ENCODE measurements at places on chromosomes 2 and 18.

GRCh38 chr2:158009399-158009798, 92.3 kb upstream of the UPP2 start:
- no peak for DNase-seq

- DNase-seq: no peak
These were observed 621 bp downstream of the TXNL1 start for GRCh38 chr18:56637711-56638231.

DNA sequence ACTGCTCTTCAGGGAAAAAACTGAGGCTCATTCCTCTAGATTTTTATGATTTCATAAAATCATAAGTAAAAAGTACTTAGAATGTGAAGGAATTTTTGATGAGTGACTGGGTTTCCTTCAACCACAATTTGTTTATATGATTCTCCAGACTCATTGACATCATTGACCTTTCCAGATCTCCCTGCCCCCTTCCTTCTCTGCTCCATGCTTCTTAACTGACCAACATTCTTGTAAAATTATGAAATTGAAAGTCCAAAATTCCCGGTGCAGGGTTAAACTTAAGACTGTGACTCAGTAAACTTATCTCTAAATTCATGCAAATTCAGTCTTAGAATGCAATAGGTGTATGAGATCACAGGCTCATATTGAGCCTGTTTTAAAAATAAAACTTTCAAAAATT, 648.9 kb downstream of the TDRD15 start:
- DNase-seq: no peak

DNA sequence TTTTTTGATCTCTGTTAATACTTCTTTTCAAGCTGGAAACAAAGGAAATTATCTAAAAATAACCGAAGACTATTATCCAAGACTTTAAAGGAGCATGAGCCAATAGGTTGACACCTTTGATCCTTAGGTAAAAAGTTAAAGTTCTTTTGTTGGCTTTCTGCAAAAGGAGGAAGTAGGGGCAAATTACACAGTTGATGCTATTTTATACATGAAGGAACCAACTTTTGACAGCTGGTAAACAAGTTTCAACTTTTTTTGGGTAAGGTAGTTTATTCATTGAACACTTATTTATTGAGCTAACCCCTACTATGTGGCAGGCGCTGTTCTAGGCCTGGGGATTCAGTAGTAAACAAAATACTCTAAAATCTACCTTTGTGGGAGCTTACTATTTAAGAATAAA, 66.6 kb upstream of the ZEB2 start:
- DNase-seq: no peak

DNA sequence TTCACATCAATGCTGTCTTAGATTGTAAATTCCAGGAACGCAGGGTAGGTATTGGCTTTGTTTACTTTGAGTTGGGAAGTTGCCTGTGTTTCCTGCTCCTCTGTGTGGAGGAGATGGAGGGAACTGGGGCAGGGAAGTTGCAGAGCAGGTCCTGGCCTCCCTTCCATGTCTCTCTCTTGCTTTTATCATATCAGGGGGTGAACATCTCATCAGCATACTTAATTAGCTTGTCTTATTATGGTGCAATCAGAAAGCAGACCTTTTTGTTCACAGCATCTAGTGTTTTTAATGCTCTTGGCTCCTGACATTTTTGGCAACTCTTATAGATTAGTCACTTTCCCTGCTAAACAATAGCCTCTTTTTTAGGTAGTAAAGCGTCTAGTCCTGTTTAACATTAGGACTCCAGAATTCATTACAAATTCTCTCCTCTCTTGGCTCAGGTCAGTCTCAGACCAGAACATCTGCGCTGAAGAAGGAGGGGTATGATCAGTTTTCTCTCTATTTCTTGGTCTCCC, 11.5 kb upstream of the DIPK1C start:
- DNase-seq: no peak

GRCh38 chr2:123840574-123840973, 184.5 kb upstream of the CNTNAP5 start:
- DNase-seq: no peak

DNA sequence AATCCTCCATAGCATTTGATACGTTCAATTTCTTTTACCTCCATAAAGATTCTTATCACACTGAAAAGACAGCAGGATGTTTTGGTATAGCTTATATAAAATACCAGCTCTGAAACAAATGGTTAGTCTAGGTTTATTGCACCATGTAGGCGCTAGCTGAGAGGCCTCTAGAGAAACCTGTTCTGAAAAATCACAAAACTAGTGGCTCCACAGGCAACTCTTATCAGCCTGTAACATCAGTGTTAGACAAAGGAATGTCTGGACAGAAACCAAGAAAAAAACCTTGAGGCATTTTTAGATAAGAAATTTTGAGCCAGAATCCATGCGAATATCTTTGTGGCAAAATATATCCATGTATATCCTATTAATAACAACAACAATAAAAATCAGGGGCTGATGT, 440.4 kb upstream of the MAP2 start:
- DNase-seq: no peak

- DNase-seq: no peak
These were observed 47.7 kb downstream of the OSBPL6 start for GRCh38 chr2:178241844-178242551.

- no peak for DNase-seq
These were observed 75.2 kb downstream of the CABLES1 start for GRCh38 chr18:23210526-23210925.

DNA sequence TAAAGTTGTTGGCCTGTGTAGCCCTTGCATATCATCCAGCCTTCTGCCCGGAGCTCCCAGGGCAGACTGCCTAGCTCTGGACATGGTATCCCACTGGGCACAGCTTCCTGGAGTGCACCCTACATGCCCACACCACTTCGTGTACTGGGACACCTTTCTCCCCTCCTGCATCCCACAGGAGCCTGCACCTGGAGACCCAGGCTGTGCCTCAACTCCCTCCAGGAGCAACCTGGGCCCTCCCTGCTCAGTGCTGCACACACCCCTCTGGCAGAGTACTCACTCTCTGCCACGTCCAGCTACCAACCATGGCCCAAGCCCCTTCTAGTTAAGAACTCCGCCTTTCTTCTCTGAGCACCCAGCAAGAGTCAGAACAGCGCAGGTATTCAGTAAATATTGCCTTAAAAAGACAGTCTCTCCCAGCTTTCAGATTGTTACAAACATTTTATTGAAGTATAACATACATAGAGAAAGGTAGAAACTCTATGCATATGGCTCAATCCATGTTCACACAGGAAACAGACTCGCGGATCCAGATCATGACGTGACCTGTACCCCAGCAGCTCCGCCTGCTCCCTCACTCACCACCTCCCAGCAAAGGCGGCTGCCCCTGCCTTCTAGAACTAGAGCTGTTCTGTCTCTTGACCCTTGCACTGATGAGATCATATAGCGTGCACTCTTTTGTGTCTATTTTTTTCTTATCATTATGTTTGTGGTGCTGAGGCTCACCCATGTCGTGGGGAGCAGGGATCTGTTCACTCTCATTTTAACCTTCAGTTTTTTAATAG, 98.4 kb upstream of the MYCN start:
- DNase-seq: no peak

- no peak for DNase-seq
These were observed 7.8 kb upstream of the ETAA1 start for GRCh38 chr2:67389286-67389685.

DNA sequence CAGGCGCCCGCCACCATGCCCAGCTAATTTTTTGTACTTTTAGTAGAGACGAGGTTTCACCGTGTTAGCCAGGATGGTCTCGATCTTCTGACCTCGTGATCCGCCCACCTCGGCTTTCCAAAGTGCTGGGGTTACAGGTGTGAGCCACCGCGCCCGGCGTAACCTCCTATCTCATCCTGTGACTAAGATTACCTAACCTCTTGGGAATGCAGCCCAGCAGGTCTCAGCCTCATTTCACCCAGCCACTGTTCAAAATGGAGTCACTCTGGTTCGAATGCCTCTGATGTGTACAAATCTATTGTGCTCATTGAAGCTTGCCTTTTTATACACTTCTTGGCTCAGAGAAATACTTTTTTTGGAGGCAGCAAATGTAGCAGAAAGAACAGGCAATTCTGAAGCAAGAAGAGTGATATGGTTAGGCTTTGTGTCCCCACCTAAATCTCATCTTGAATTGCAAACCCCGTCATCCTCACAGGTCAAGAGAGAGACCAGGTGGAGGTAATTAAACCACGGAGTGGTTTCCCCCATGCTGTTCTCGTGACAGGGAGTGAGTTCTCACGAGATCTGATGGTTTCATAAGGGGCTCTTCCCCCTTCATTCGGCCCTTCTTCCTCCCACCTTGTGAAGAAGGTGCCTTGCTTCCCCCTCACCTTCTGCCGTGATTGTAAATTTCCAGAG, 60.6 kb downstream of the SLC4A3 start:
- no peak for DNase-seq

DNA sequence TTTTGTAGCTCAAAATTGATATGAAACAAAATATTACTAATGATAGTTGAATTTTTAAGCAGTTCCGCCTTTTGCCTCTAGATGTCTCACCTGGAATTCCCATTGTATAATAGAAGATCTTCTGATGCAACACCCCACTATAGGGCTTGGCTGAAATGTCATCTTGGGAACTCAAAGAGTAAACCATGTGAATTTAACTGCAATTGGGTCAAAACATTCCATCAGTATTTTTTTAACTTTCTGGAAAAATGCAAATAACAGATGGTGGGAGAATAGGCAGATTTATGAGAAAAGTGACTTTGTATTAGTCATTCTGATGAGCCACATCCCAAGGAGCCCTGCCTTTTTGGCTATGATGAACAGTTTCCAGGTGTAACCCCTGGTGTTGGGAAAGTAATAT, 489.9 kb downstream of the NYAP2 start:
- no peak for DNase-seq

GRCh38 chr2:84906900-84907714, 1.7 kb downstream of the TMSB10 start:
- peak; percentile 28 for DNase-seq

GRCh38 chr2:126932529-126932928, 33.8 kb downstream of the TEX51 start:
- no peak for DNase-seq

DNA sequence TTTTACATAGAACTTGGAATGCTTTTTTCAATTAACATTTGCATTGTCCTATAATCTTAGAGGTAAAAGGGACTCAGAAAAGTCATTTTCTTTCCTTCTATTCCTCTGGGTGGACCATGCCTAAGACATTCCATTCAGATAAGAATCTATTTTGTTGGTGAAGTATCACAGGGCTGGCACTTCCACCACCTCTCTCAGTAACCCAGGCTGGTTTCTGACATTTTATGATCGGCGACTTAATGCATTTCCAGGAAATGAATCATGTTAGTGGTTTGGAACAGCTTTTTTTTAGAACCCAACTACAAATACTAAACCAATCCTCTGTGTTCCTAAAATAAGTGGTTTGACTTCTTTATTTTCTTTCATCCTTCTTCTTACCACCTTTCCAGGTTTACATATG, 27.0 kb downstream of the GAD1 start:
- DNase-seq: no peak

- no peak for DNase-seq
These were observed at the start of gene SIX2 for GRCh38 chr2:45009303-45009927. SIX2 (minus strand) TSS chr2:45009452; CDS start chr2:45009110, 342 bp downstream.

DNA sequence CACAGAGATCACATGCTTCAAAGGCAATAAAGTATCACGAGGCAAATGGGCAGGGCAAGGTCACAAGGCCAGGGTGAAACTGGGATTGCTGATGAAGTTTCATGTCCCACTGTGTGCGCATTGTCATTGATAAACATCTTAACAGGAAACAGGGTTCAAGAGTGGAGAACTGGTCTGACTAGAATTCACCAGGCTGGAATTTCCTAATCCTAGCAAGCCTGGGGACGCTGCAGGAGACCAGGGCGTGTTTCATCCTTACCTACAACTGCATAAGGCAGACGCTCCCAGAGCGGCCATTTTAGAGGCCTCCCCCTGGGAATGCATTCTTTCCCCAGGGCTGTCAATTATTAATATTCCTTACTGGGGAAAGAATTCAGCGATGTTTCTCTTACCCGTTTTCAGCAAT, 33.2 kb downstream of the PTPN4 start:
- no peak for DNase-seq

GRCh38 chr18:62450546-62451410, 72.0 kb upstream of the ZCCHC2 start:
- no peak for DNase-seq

GRCh38 chr2:60745330-60745729, 10.7 kb upstream of the PAPOLG start:
- no peak for DNase-seq

DNA sequence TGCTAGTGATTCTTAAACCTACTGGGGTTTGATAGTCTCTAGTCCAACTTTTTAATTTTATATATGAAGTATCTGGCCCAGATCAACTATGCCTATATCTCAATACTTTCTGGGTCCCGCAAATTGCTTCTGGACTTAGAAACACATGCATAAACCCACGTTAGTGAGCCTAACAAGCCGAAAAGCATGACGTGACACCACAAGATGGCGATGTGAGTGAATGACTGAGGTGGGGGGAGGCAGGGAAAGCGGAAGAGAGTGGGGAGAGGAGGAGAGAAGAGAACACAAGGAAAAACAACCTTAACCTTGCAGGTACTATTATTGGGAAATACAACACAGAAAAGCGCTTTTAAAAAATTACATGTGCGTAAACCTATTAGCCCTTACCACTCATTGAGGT, 13.8 kb downstream of the PDIA6 start:
- no peak for DNase-seq

- DNase-seq: no peak
These were observed 96.5 kb downstream of the CCDC93 start for GRCh38 chr2:117917223-117917917.

Measured in activated T-cell treated with anti-CD3 and anti-CD28 coated beads for 4 hours (primary cell).